Fibroblast of lung (primary cell): ENCODE measurements at places on chromosomes 7 and 10. TPM values are rescaled to one million over a fixed set of nuclear protein-coding genes. Genes with fewer than 3 reads are reported as not detected.
A peak's percentile ranks its signal among the peaks of the same experiment; 100 is the strongest.

Gene C10orf53
- not detected in 2 replicates for total RNA-seq

Gene CXCL12
- total RNA-seq = 526 and 611 TPM in 2 replicates

Gene UPK3B
- total RNA-seq = under 0.01 and 0.50 TPM in 2 replicates

GRCh38 chr7:132103718-132104117 lies 472.6 kb downstream of the PLXNA4 start:
- H3K27me3 ChIP-seq = no peaks in the 10 kb centered on the region
- DNase-seq = no peak
- no peaks in the 10 kb centered on the region for H3K36me3 ChIP-seq

GRCh38 chr10:126880926-126881325 lies 24.3 kb upstream of the DOCK1 start:
- DNase-seq = no peak
- H3K4me3 ChIP-seq = no peak overlapping the region
- H3K27me3 ChIP-seq = no peaks in the 10 kb centered on the region
- H3K27ac ChIP-seq = no peak overlapping the region
- H3K36me3 ChIP-seq = no peaks in the 10 kb centered on the region

Gene LIPN
- total RNA-seq = not detected in 2 replicates

GRCh38 chr7:15720849-15721471 lies 34.5 kb upstream of the MEOX2 start:
- DNase-seq = peak; percentile 10
- H3K4me3 ChIP-seq = no peak overlapping the region
- no peak overlapping the region for H3K27ac ChIP-seq
- H3K27me3 ChIP-seq = no peaks in the 10 kb centered on the region
- H3K36me3 ChIP-seq = no peaks in the 10 kb centered on the region

- H3K27me3 ChIP-seq = peaks cover 5% of the 10 kb centered on the region
- H3K27ac ChIP-seq = no peak overlapping the region
- no peak for DNase-seq
- no peaks in the 10 kb centered on the region for H3K36me3 ChIP-seq
- H3K4me1 ChIP-seq = no peaks in the 10 kb centered on the region
These were observed 49.6 kb upstream of the WNT8B start for GRCh38 chr10:100413173-100413572.

GRCh38 chr7:101882595-101883564 lies 65.5 kb downstream of the CUX1 start:
- no peaks in the 10 kb centered on the region for H3K36me3 ChIP-seq
- H3K4me3 ChIP-seq = peak overlapping the region; percentile 34
- H3K27me3 ChIP-seq = no peaks in the 10 kb centered on the region
- H3K4me1 ChIP-seq = peaks cover 8% of the 10 kb centered on the region
- peak; percentile 100 for DNase-seq

- H3K4me1 ChIP-seq = no peaks in the 10 kb centered on the region
- DNase-seq = no peak
- no peaks in the 10 kb centered on the region for H3K27me3 ChIP-seq
These were observed 41.3 kb upstream of the OPN4 start for GRCh38 chr10:86613096-86613495.

Gene SYT15B
- total RNA-seq = not detected in 2 replicates

GRCh38 chr10:92574548-92575261 lies 812 bp upstream of the IDE start:
- peaks cover 13% of the 10 kb centered on the region for H3K4me1 ChIP-seq
- no peak for DNase-seq
- H3K36me3 ChIP-seq = no peaks in the 10 kb centered on the region
- H3K27ac ChIP-seq = peak overlapping the region; percentile 94

GRCh38 chr7:75915416-75916156 lies 631 bp downstream of the POR start:
- peaks cover 3% of the 10 kb centered on the region for H3K4me1 ChIP-seq
- H3K36me3 ChIP-seq = no peaks in the 10 kb centered on the region
- H3K4me3 ChIP-seq = peak overlapping the region; percentile 75
- no peaks in the 10 kb centered on the region for H3K27me3 ChIP-seq
- H3K27ac ChIP-seq = peak overlapping the region; percentile 79

DNA sequence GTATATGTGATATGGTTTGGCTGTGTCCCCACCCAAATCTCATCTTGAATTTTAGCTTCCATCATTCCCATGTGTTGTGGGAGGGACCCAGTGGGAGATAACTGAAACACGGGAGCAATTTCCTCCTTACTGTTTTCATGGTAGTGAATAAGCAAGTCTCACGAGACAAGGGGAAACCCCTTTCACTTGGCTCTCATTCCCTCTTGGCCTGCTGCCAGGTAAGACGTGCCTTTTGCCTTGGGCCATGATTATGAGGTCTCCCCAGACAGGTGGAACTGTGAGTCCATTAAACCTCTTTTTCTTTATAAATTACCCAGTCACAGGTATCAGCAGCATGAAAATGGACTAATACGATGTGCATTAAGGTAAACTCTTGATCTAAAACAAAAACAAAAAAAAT lies 357.1 kb upstream of the AOAH start:
- H3K27ac ChIP-seq = no peak overlapping the region
- no peak overlapping the region for H3K4me3 ChIP-seq
- no peaks in the 10 kb centered on the region for H3K36me3 ChIP-seq
- peaks cover 11% of the 10 kb centered on the region for H3K4me1 ChIP-seq
- no peaks in the 10 kb centered on the region for H3K27me3 ChIP-seq

Gene GSTO2
- 2.1 and 3.1 TPM in 2 replicates for total RNA-seq

DNA sequence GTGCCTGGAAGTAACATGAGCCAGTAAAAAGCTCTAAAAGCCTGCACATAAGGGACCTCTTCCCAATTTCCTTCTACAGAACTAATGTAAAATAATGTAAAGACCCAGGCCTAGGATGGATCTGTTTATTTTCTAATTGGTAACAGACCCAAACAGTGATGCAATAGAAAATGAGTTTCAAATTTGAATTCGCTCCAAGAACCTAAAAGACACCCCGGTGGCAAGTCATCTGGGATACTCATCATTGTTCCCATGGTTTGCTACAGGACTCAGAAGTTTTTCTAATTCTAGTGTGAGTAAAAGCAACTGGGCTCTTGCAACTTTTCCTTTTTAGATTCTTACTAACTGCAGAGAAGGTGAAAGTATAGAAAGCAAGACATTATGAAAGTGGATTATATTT lies 271.3 kb upstream of the CACNA2D1 start:
- DNase-seq = peak; percentile 49
- no peaks in the 10 kb centered on the region for H3K4me1 ChIP-seq
- H3K36me3 ChIP-seq = no peaks in the 10 kb centered on the region
- H3K27me3 ChIP-seq = no peaks in the 10 kb centered on the region
- no peak overlapping the region for H3K27ac ChIP-seq

Gene EVX1
- not detected in 2 replicates for total RNA-seq

Gene PRKG1
- 60.1 and 71.8 TPM in 2 replicates for total RNA-seq

DNA sequence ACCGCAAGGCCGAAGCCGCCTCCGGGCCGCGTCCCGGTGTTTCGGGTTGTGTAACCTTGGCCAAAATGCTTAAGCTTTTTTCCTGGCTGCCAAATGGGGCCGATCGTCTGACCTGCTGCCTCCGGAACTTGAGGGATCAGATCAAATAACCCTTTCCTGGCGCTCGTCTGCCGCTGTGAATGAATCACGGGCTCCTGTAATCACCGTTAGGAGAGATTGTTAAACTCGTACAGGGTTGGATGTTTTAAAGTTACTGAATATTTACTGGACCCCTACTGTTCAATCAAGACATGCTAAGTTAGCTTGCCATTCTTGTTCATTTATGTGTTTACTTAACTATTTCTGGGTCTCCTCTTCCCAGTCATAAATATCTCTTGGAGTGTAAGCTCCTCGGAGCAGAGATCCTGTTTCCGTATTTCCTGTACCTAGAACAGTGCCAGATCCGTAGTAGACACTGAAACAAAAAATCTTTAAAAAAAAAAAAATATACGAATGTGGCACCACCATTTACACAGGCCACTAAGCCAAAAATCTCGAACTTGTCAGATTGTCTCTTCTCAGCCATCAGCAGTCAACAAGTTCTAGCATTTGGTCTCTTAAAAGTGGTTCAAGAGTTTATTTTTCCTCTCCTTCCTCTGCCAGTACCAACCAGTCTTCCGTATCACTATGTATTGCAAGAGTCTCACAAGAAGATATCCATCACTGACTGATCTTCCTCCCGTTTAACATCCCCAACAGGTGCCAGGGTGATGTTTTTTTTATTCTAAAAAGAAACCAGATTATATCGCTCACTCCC lies 650 bp upstream of the TM9SF3 start:
- no peaks in the 10 kb centered on the region for H3K36me3 ChIP-seq
- H3K27me3 ChIP-seq = no peaks in the 10 kb centered on the region
- peak overlapping the region; percentile 97 for H3K27ac ChIP-seq
- DNase-seq = peak; percentile 79
- H3K4me3 ChIP-seq = peak overlapping the region; percentile 98

DNA sequence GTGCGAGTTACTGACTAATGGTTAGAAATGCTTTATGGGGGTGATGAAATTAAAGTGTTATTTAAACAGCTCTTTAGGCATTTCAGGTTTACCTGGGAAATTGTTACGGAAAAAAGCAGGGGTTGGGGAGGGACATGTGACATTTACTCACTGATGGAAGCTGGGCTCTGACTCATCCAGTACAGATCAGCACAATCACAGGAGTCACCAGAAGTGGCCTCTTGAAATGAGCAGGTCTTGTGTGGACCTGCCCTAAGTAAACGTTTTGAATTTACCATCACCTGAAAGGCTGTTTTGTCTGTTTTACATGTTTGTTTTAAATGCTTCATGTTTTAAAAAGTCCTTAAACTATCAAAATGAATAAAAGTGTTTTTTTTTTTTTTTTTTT lies 2.3 kb downstream of the GLRX3 start:
- peaks cover 6% of the 10 kb centered on the region for H3K4me1 ChIP-seq
- H3K27me3 ChIP-seq = no peaks in the 10 kb centered on the region
- peak overlapping the region; percentile 25 for H3K27ac ChIP-seq
- no peaks in the 10 kb centered on the region for H3K36me3 ChIP-seq

Gene ADIRF
- 119 and 142 TPM in 2 replicates for total RNA-seq

Gene UBTD1
- 20.3 and 22.0 TPM in 2 replicates for total RNA-seq

- no peaks in the 10 kb centered on the region for H3K27me3 ChIP-seq
- H3K27ac ChIP-seq = no peak overlapping the region
- H3K4me3 ChIP-seq = no peak overlapping the region
- H3K4me1 ChIP-seq = peaks cover 9% of the 10 kb centered on the region
- peak; percentile 99 for DNase-seq
These were observed 87.0 kb downstream of the SUGCT start for GRCh38 chr7:40221836-40222235.

DNA sequence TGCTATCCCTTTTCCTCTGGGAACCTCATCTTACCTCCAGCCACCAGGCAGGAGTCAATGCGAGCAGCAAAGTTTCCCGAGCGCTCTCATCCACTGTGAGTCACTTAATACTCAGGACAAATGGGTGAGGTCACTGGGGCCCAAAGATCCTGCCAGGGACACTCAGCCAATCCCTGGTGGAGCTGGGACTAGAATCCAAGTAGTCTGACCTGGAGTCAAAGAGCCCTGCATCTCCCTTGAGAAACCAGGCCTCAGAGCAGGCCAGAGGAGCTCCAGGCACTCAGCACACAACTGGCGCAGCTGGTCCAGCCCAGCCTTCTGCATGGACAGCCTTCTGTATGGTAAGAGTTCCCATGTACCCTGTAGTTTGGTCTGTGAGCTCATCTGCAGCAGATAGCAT lies 142.3 kb downstream of the MAPK8 start:
- peaks cover 21% of the 10 kb centered on the region for H3K36me3 ChIP-seq
- peak; percentile 58 for DNase-seq
- H3K27ac ChIP-seq = no peak overlapping the region
- H3K4me1 ChIP-seq = peaks cover 5% of the 10 kb centered on the region

Gene GPR158
- under 0.01 and 0.33 TPM in 2 replicates for total RNA-seq

GRCh38 chr10:30353851-30354250 lies 4.8 kb upstream of the MTPAP start:
- no peaks in the 10 kb centered on the region for H3K4me1 ChIP-seq
- no peaks in the 10 kb centered on the region for H3K36me3 ChIP-seq
- peak; percentile 93 for DNase-seq
- H3K4me3 ChIP-seq = no peak overlapping the region

GRCh38 chr10:37125191-37125732 lies at the start of gene ANKRD30A:
Gene ANKRD30A (plus strand): TSS chr10:37125598. CDS start chr10:37125788, 190 bp downstream.
- H3K4me1 ChIP-seq = no peaks in the 10 kb centered on the region
- H3K4me3 ChIP-seq = no peak within 1 kb of the TSS

GRCh38 chr7:16826060-16826459 lies 21.3 kb upstream of the AGR2 start:
- H3K27ac ChIP-seq = no peak overlapping the region
- no peak for DNase-seq

DNA sequence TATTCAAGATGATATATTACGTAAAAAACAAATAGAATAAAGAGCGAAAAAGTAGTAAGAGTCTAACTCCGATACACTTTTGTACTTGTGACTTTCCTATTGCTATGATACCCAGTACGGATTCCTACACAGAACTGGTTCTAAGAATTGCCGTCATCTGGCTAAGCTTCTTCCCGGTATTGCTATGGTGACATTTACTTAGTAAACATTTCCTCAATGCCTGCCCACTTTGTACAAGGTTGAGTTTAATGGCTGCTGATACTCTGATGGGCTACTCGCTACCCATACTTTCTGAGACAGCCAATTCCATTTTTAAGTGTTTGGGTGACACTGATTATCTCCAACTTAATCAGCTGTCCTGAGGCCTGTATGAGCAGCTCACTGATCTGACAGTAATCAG lies 55.6 kb downstream of the OSBPL3 start:
- H3K4me1 ChIP-seq = peaks cover 18% of the 10 kb centered on the region
- no peaks in the 10 kb centered on the region for H3K36me3 ChIP-seq
- no peak for DNase-seq
- H3K27ac ChIP-seq = no peak overlapping the region
- no peaks in the 10 kb centered on the region for H3K27me3 ChIP-seq
- H3K4me3 ChIP-seq = no peak overlapping the region

Gene UBE3C
- total RNA-seq = 75.5 and 91.0 TPM in 2 replicates

- no peak overlapping the region for H3K4me3 ChIP-seq
- no peaks in the 10 kb centered on the region for H3K27me3 ChIP-seq
- no peak overlapping the region for H3K27ac ChIP-seq
These were observed 639.7 kb downstream of the AUTS2 start for GRCh38 chr7:70237831-70238575.

Gene LRRC18
- under 0.01 and 0.66 TPM in 2 replicates for total RNA-seq

- H3K36me3 ChIP-seq = no peaks in the 10 kb centered on the region
- H3K4me1 ChIP-seq = no peaks in the 10 kb centered on the region
- no peak for DNase-seq
- no peak overlapping the region for H3K27ac ChIP-seq
- no peak overlapping the region for H3K4me3 ChIP-seq
- H3K27me3 ChIP-seq = peaks cover 35% of the 10 kb centered on the region
These were observed 162.8 kb downstream of the NRF1 start for GRCh38 chr7:129774359-129774758.

Gene SPDYE8
- not detected in 2 replicates for total RNA-seq

- no peaks in the 10 kb centered on the region for H3K36me3 ChIP-seq
- no peak for DNase-seq
- H3K4me3 ChIP-seq = peak overlapping the region; percentile 82
- H3K27ac ChIP-seq = peak overlapping the region; percentile 87
- no peaks in the 10 kb centered on the region for H3K27me3 ChIP-seq
- no peaks in the 10 kb centered on the region for H3K4me1 ChIP-seq
These were observed 23.5 kb upstream of the ZNF12 start for GRCh38 chr7:6730343-6730633.

GRCh38 chr7:48426331-48426965 lies 255.2 kb downstream of the ABCA13 start:
- H3K4me3 ChIP-seq = no peak overlapping the region
- H3K36me3 ChIP-seq = no peaks in the 10 kb centered on the region
- no peaks in the 10 kb centered on the region for H3K27me3 ChIP-seq
- no peak overlapping the region for H3K27ac ChIP-seq
